ENCODE measurements at places on chromosomes 7 and 10.

DNA sequence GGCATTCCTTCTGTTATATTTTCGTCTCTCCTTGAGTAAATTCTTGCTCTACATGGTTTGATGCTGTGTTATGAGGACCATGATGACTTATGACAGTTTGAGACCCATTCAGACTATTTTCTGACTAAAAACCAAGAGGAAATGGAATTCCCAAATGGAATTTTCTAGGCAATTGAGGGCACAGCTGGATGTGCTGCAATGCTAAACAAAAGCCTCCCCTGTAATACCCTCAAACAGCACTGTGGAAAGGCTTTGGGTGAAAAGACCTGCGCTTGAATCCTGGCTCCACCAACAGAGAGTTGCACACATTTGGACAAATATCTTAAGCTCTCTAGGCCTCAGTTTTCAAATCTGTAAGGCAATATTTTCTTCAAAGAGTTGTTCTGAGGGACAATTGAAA is 129.1 kb downstream of the PRKG1 start:
- DNase-seq, result no peak

- DNase-seq, result no peak
These were observed 53.0 kb upstream of the SEMA3A start for GRCh38 chr7:84247591-84247990.

DNA sequence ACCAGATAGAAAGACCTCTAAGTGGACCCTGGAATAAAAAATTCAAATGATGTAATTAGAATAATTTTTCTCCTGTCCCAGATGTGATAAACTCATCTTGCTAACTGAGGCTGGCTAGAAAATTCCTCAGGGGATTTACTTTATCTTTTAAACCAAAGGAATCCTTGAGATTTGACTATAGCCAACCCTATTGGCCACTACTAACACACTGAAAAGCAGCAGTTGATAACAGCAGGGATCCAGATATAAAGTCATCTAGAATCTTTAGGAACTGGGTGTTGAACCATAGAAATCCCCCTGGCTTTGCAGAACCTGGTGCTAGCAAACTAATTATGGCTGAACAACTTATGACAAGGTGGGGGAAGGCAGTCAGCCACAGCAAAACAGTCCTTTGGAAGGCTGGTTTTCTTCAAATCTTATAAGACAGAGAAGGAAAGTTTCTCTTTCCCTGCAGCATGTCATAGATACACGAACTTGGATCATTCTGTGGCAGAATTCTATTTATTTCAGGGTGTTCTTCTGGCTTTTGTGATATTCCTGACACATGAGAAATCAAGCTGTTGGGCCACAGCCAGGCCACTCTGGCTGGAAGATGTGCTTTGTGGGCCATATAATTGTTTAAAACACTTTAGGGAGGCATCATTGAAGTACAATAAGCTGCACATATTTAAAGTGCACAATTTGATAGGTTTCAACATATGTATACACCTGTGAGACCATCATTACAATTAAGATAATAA is 643.6 kb downstream of the SORCS3 start:
- DNase-seq, result no peak

DNA sequence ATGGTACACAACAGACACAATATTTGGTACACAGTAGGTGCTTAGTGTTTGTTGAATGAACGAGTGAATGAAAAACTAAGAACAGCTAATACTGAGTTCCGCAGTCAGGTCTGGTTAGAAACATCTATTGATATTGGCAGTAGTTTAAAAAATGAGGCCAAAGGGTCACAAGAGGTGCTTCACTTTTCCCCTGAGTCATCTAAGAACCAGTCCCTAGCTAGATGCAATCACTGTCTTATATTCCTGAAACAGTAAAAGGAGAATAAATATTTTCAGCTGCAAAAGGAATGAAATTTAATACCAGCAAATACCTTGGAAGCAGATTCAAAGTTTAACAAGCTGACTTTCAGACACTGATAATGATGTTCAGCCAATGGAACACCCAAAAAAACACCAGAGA is 54.5 kb downstream of the SCRN1 start:
- no peak for DNase-seq

DNA sequence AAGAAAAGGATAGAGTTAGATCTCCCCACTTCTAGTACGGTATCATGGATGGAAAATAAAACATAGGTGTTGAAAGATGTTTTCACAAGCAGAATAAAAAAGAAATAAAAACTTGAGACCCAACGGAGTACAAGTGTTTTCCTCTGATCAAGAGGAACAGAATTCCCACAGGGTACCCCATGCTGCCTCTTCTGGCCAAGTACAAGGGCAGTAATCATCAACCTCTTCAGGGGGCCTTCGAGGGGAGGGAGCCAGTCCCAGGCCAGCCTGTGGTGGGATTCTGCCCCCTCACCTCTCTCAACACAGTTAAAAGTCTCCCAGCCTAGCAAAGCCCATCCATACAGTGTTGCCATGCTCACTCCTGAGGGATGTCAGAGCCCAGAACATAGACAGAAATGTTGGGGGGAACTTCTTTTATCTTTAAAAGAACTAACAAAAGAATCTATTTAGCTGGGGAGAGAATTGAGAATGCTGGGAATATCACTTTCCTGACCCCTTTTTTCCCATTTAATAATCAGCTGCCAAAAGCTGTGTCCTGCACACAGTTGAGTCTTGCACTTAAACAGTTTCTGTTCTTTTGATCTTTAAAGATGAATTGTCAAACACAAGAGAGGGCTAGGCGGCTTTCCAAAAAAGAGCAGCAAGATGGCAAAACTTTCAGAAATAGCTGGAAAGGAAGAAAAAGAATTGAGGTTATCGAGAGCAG is 101.7 kb downstream of the PTN start:
- DNase-seq, result no peak

- DNase-seq, result no peak
These were observed 487.0 kb upstream of the SEMA3D start for GRCh38 chr7:85673876-85674275.

GRCh38 chr10:32377458-32378259 is 30.7 kb upstream of the EPC1 start:
- peak; percentile 29 for DNase-seq

GRCh38 chr7:155750255-155751125 is 61.8 kb downstream of the SHH start:
- DNase-seq, result no peak

- no peak for DNase-seq
These were observed 147.0 kb upstream of the FAM20C start for GRCh38 chr7:45106-46090.

DNA sequence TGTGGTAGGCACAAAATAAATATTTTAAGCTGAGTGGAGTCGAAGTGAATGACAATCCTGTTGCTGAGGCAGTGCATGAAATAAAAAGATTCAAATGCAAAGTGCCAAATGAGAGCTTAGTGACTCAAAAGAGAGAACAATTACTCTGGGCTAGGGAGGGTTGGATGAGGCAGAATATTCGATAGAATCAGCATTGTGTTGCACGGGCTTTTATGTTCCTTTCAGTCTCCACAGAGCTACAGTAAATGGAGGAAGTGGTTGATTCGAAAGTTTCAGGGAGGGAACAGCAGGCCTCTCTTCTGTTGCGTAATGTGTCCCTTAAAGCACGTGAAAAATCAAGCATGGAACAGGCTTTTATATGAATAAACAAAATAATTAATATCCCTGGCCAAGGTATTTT is 599.3 kb upstream of the CELF2 start:
- no peak for DNase-seq

GRCh38 chr10:99784016-99784726 is 1.7 kb downstream of the ABCC2 start:
- DNase-seq, result no peak

- DNase-seq, result no peak
These were observed at the start of gene DYNC1I1 for GRCh38 chr7:95772298-95772770. DYNC1I1 (plus strand) TSS chr7:95772554; CDS start chr7:95804730, 32,176 bp downstream.

GRCh38 chr7:6650521-6651011 is 13.4 kb downstream of the ZNF316 start:
- no peak for DNase-seq

GRCh38 chr10:78547397-78547796 is 513.7 kb downstream of the RPS24 start:
- DNase-seq, result no peak

DNA sequence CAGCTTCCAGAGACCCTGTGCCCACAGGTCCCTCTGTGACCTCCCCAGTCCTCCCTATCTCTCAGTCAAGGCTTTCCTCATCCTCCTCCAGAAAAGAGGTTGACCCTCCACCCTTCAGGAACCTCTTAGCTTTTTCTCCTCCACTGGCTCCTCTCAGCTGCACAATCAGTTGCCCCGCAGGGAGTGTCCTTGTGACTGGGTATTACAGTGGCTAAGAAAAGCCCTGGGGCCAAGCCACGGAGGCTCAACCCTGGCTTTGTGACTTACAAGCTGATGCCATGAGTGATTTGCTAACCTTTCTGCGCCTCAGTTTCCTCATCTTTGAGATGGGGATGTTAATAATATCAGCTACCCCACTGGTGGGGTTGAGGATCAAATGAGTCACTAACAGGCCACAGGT is 66.4 kb upstream of the ZMIZ1 start:
- no peak for DNase-seq

GRCh38 chr10:105827133-105827532 is 1186.0 kb downstream of the SORCS3 start:
- DNase-seq, result no peak

GRCh38 chr7:1862560-1862959 is 192.5 kb downstream of the ELFN1 start:
- DNase-seq, result no peak

DNA sequence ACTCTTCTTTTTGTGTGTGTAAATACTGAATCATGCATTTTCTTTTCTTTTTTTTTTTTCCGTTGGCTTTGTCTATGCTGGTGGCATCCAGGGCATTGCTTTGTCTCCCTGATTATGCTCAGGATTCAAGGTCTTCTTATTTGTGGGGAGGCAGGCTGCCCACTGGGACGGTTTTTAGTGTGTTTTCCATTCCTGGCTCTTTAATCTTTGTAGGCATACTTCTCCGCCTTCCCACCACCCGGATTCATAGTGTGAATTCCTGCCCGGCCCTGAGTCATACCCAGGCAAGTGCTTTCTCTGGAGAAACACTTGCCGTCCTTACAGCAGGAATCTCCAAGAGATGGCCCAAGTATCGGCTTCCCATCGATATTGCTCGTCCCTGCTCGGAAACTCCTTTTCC is 5.2 kb downstream of the ZNF655 start:
- DNase-seq, result no peak

- DNase-seq, result peak; percentile 2
These were observed 1.8 kb upstream of the HOXA10 start for GRCh38 chr7:27175626-27176523.

DNA sequence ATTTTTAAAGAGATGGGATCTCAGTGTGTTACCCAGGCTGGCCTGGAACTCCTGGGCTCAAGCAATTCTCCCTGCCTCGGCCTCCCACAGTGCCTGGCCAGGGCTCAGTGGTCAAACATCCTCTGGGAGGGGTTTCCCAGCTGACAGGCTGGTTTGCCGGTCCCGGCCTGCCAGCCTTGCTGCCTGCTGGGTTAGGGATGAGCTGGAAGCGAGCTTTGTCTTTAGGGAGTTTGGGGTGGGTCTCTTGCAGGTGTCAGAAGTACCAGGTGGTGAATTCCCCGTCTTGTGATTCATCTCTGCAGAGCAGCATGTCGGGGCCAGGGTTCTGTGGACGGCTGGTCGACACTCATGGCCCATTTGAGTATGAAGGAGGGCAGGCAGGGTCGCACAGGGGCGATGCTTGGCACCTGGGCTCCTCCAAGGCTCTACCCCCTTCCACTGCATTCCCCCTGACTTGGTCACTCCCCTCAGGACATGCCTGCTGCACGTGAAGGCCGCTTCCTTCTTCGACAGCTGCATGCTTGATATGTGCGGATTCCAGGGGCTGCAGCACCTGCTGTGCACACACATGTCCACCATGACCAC is 30.3 kb downstream of the ZAN start:
- no peak for DNase-seq

DNA sequence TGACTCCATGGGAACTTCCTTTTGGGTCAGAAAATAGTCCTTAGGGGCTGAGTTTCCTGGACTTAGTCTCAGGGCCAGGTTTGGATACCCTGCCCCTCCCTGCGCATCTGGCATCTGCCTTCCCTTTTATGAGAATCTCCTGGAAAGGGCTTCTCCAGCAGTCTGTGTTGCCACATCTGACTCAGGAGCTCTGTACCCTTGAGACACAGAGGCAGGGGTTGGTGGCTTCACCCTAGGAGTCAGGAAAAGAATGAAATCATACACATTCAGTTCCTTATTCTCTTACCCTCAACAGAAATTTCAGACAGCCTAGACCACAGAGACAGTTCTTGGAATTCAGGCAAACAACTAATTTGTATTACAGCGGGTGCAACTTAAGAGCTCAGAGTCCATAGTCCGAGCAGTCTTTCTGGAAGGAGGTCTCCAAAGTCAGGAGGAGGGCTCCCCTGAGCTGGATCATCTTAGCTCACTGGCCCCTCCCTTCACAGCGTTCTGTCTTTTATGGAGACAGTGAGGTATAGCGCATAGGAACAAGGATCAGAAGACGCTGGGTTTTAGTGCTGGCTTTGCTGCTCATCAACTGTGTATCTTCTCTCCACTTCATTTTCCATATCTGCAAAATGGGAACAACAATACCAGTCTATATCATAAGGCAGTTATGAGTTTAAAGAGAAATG is 3.0 kb upstream of the PLAU start:
- DNase-seq, result no peak

GRCh38 chr10:11154849-11155498 is 137.3 kb downstream of the CELF2 start:
- DNase-seq, result no peak

DNA sequence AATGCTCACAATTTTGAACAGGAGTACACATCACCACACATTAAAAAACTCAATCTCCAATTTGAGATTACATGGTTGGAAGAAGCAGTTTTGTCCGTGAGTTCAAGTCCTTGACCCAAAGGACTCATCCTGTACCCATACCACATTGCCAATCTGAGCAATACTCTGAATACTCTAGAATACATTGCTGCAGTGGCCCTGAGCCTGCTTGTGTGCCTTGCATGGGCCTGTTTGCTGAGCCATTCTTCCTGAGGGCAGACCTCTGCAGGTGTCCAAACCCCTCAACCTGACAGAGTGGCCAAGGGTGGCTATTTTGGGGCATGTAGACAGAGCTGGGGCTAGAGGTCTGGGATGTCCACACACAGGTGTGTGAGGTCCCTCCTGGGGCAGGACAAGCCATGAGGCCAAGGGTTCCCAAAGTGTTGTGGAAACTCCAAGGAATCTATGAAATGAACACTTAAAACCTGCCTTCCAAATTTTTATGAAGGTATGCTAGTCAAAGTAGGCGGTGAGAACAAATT is 15.5 kb downstream of the AGMO start:
- DNase-seq, result no peak

DNA sequence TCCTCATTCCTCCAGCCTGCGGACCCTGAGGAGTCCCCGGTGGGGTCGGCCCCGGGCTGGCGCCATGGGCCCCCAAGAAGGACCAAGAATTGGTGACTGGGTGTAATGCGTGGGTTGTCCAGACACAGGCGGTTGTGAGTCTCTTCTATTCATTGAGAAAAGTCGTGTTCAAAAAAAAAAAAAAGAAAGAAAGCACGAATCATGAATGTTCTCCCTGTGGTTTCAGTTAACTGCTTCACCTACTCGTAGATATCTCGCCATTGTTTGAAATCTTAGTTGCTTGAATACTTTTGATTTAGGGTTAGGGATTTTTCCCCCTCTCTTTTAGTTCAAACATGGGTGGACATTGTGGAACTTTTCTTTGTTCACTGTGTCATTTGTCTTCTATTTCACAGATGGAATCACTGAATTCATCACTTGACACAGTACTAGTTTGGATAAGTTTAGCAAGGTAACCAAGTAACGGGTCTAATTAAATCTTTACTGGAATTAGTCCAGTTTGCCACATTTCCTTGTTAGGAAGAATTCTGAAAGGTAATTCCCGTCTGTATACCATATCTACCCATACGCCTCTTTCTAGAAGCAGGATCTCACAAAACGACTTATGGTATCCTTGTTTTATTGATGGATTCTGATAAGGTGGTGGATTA is 775 bp downstream of the STARD3NL start:
- DNase-seq, result peak; percentile 32
